ENCODE measurements at places on chromosomes 4 and X.

DNA sequence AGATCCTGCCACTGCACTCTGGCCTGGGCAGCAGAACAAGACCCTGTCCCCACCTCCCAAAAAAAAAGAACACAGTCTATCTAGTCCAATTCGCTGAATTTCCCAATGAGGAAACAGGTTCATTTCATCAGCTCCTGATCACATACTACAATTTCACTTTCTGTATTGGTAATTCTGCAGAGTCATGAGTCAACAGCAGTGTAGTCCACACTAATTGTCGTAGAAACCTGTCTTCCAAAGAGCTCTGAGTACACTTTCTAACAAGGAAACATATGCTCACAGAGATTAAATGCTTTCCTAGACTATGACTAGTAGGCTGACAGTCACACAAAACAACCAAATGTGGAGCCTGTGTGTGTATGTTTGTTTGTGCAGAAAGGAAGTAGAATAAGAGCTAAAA, 91.9 kb downstream of the GPC4 start:
- DNase-seq, result no peak

DNA sequence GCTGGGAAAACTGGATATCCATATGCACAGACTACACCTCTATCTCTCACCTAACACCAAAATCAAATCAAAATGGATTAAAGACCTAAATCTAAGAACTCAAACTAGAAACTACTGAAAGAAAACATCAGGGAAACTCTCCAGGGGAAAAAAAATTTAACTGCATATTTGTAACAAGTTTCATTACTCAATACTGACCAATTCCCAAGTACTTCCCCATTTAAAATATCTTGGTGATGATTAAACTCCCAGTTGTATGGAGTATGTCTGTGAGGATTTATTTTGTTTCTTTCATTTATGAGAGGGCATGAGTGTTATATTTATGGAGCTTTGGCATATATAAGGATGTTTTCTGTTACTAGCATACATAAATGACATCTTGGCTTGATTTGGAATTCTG, 112.3 kb upstream of the IL15 start:
- no peak for DNase-seq

DNA sequence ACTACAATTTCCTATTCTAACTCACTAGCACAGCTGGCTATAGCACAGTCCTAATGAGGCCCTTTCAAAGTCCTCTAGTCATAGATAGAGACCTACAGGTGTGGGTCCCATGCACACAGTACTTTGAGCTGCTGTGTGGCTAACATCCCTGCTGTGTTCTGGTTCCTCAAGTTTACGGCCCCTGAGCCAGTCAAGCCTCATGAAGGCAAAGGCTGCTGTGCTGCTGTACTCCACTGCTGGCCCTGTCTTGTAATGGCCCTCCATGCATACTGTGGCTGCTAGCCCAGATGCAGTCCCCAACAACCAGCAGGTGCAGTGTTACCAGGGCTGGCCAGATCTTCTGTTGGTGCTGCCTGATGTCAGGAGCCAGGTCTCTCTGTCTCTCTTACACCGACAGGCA, 23.4 kb upstream of the ENPEP start:
- no peak for DNase-seq

GRCh38 chr4:123266221-123266620, 130.4 kb upstream of the SPRY1 start:
- no peak for DNase-seq

- DNase-seq, result no peak
Observed at GRCh38 chr4:7647600-7648543, 213.1 kb upstream of the PSAPL1 start.

DNA sequence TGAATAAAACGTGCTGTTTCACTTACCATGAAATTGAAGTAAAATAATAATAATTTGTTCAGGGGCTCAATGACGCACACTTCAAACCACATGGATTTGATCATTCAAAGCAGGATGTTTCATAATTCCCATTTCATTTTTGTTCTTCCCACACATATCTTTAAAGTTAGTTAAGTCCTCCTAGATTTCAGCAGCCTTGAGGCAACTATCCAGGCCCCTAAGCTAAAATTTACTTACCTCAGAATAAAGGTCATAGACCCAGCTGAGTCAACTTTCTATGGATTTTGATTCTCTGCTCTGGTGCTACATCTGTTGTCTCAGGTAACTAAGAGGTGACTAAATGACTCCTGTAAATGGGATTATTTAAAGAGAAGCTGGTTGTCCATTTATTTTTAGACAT, 25.0 kb downstream of the GPR174 start:
- no peak for DNase-seq

- no peak for DNase-seq
Observed at GRCh38 chrX:123476611-123477219, 256.1 kb downstream of the THOC2 start.

DNA sequence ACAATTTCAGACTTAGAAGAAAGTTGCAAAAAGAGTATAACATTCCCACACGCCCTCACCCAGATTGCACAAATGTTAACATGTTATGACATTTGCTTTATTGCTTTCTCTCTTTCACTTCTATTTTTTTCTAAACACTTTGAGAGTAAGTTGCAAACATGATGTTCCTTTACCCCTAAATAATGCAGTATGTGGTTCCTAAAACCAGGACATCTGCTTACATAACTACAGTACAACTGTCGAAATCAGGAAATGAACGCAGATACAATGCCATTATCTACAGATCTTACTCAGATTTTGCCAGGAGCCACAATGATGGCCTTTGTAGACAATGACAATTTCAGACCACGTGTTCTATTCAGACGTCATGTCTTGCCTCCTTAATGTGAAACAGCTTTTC, 22.4 kb downstream of the SH3TC1 start:
- DNase-seq, result no peak

DNA sequence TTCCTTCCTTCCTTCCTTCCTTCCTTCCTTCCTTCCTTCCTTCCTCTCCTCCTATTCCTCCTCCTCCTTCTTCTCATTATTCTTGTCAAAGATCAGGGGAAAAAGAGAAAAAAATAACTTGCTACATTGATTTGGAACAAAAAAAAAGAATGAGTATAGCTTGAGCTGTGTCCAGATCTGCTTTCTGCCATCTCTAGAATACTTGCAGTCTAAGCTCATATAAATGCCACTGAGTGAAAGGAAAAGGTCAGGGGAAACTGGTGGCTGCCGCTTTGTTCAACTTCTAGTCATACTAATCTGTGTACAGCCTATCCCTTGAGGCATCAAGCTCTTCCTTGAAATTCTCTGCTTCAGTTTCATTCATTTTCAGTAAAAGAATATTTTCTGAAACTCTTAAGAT, 28.3 kb upstream of the EPHA5 start:
- no peak for DNase-seq

DNA sequence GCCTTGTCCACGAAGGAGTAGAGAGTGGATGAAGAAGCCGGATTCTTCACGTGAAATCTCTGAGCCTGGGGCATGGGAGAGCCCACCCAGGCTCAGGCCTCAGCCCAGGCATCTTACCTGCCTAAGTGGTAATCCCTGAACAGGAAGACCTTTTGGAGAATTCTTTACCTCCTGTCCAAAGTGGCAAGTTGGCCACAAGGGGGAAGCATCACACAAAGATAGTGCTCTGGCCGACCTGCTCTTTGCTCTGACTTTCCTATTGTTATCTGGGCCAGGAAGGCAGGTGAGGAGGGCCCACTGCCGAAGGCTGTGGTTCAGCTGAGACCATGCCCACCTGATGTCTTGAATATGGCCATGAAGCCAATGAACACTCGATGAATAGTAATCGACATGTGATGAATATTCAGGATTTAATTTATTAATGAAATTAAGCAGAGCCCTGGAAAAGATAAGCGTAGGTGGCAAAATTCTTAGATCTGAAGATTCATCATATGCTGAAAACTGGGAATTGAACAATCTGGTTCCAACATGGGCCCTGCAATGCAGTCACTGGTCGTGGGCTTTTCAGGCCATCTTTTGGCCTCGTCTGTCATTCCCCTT, 93.8 kb downstream of the PDGFRA start:
- no peak for DNase-seq

- DNase-seq, result no peak
Observed at GRCh38 chrX:136168929-136169735, 21.8 kb downstream of the FHL1 start.

GRCh38 chr4:158865520-158866177, 96.8 kb downstream of the FNIP2 start:
- no peak for DNase-seq

DNA sequence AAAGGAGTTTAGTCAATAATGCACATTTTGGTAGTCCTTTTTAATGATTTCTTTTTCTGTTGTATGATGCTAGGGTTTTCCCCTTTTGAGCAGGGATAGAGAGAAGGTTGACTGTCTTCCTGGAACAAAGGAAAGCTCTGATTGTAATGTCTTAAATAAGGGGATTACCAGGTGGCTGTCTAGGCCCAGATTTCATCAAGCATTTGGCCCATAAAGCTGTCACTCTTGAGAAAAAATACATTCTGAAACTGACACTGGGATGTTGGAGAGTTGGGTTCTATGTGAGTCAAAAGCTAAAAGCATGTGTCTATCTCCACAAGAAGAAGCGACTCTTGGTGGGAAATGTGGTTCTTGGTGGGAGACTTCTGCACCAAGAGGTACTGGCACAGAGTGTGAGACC, 26.4 kb downstream of the KIAA1210 start:
- DNase-seq, result no peak

GRCh38 chr4:183492791-183493222, 12.1 kb upstream of the ING2 start:
- DNase-seq, result no peak

DNA sequence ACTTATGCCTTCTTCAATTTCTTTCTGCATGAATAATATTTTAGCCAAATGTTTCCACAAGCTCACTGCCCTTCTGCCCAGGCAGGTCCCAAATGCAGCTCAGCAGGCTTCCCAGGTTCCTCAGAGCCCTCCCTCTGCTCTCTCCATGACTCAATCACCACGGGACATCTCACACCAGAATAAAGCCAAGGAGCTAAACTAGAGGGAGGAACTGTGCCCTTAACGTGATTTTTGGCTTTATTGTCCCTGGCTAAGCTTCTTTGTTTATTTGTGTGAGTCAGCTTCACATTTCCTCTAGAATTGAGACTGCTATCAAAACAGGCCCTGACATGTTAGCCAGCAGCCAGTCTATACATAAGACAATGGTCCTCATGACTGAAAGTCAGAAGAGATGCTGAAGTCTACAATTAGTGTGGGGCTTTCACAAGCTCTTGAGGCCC, 186.4 kb upstream of the GALNT7 start:
- no peak for DNase-seq

GRCh38 chr4:8127051-8127826, 31.4 kb downstream of the ABLIM2 start:
- DNase-seq, result no peak

- no peak for DNase-seq
Observed at GRCh38 chrX:17030580-17031270, 84.3 kb downstream of the REPS2 start.

GRCh38 chr4:53147711-53148110, 218.2 kb downstream of the SCFD2 start:
- DNase-seq, result no peak

- DNase-seq, result no peak
Observed at GRCh38 chrX:37745835-37746217, 34.0 kb upstream of the CYBB start.

DNA sequence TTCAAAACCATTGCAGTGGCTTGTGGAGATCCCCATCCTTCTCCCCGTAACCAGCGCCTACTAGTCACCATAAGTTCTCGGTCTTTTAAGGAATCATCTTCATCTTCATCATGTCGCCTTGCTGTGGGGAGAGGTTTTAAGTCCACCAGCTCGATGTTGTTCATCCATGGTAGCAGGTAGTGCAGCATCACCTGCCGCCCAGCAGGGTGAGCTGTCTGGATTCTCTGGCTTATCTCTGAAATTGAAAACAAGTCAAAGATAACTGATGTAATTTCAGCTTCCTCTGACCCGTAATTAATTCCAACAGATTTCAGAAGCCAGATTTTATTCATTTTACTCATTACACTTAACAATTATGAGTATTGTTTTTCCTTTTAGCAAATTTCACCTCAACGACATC, 67.4 kb downstream of the ZAR1 start:
- DNase-seq, result no peak
